Hematopoietic multipotent progenitor cell treated with erythropoietin and hydrocortisone succinate and interleukin-3 and kit ligand, for 4 days (in vitro differentiated cells): ENCODE measurements at places on chromosomes 2 and 18.
A peak's percentile ranks its signal among the peaks of the same experiment; 100 is the strongest.

- no peak for DNase-seq
Measured at GRCh38 chr18:78912336-78912735, 67.3 kb upstream of the SALL3 start.

DNA sequence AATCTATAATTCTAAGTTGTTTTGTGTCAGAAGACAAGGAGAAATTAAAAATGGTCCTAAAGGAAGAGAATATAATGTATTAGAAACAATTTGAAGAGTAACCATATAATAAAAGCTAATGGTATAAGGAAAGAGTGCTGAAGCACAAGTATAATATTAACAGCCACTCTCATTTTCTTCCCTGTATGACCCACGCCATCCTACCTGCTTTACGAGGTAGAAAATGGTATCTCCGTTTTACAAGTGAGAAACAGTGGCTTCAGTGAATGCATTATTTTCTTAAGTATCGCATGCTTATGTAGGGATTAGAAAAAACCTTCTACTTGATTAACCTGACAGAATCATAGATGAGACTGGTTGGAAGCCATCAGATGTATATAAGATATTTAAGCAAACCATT, 266.2 kb downstream of the CCDC102B start:
- no peak for DNase-seq

- peak; percentile 82 for DNase-seq
Measured at GRCh38 chr18:12307701-12308385, at the start of gene TUBB6. TUBB6 (plus strand) TSS chr18:12308241; CDS start chr18:12308293, 52 bp downstream.

- peak; percentile 66 for DNase-seq
Measured at GRCh38 chr2:3535794-3536681, 16.7 kb upstream of the ADI1 start.

DNA sequence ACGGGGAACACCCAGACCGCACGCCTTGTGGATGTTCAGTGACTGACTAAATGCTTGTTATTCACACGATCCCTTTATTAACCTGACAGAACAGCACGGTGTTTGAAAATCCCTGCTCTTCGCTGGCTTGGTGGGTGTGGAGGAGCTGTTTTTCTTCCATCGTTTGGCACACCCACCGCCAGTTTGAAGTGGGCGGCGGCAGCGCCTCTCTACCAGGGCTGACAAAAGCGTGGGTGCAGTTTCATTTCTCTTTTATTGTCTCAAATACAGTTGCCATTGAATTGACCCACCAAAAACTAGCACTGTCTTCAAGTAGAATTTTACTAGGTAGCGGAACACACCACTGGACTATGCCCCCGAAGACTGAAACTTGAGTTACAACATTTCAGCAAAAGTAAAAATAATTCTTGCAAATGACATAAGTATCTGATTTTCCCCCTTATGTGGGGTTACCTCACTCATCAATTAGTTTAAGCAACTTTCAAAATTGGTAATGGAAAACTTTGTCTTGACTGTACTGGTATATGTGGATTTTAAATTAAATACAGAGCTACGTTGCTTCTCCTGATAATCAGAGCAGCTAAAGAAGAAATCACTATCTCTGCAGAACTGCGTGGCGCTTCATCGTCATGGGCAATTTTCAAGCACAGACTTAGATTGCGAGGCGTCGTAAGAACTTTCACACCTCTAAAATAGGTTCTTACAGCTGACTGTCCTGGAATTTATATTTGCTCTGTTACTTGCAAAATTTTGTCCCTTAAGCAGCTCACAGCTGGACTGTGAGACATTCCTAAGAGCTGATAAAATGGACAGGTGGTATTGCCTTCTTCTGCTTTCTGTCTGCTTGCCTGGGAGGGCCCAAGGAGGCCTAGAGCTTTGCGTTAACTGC, 60.9 kb downstream of the LDLRAD4 start:
- no peak for DNase-seq

GRCh38 chr2:27147935-27148334, 869 bp upstream of the TCF23 start:
- no peak for DNase-seq

GRCh38 chr2:162968306-162968705, 129.7 kb upstream of the KCNH7 start:
- DNase-seq: no peak

DNA sequence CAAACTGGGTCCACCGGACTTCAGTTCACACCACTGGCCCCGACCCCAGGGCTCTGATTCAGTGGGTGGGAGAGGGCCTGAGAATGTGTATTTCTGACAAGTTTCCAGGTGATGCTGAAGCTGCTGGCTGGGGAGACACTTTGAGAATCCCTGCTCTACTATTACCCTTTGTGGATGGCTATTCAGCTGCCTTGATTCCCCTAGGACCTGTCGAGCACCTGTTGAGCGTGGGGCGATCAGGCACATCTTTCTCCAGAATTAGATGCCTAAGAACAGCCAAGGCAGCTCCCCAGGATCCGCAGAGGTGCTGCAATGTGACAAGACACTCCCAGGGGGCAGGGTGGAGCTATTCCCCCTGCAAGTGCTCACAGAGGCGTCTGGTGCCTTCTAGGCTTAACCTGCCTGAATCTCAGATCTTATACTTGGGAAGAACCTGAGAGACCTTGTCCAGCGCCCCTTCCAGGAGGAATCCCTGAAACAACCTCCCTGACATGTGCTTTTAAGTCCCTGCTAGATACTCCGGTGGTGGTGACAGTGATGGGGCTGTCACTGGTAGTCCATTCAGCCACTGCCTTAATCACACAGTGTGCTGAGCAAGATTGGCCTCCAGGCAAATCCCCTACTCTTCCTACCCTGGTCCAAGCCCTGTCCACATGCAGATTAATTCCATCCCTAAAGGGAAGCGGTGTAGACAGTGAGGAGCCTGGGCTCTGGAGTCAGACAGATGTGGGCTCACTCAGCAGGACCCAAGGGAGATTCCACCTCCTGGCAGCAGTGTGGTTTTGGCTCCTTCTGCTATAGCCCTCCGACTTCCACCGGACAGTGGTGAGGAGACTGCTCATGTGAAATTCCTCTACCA, 43.4 kb upstream of the OTOF start:
- peak; percentile 62 for DNase-seq

- DNase-seq: no peak
Measured at GRCh38 chr18:48934723-48935432, 15.9 kb downstream of the SMAD7 start.

GRCh38 chr2:232857158-232857563, 12.9 kb upstream of the SNORC start:
- no peak for DNase-seq

DNA sequence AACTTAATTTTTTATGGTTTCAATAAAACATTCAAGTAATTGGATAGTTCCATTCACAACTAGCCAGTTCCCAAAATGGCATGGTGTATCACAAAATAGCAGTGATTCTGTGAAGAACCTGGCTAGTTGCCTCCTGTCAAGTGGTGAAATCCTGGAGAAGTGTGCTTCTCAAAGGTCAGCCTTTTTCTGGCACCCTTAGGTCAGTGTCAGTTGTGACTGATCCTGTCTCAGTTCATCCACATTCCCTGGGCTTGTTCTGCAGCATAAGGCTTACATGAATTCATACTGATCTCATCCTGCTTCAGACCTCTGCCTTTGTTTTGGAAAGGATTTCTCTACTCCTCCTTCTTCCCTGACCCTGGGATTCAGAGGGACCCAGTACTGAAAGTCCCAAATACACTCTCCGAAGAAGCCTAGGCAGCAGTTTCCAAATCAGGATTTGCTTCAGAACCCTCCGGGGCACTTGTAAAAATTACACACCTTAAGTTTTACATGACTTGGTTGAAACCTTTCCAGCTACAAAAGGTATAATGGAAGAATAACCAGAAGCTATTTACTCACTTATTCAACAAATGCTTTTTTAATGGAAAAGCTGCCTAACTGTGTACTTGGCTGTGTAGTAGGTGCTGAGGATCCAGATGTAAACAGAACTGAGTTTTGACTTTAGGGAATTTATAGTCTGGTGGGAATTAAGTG, 11.0 kb downstream of the MAP3K20 start:
- no peak for DNase-seq

- no peak for DNase-seq
Measured at GRCh38 chr2:216588861-216589710, 44.1 kb upstream of the IGFBP2 start.

DNA sequence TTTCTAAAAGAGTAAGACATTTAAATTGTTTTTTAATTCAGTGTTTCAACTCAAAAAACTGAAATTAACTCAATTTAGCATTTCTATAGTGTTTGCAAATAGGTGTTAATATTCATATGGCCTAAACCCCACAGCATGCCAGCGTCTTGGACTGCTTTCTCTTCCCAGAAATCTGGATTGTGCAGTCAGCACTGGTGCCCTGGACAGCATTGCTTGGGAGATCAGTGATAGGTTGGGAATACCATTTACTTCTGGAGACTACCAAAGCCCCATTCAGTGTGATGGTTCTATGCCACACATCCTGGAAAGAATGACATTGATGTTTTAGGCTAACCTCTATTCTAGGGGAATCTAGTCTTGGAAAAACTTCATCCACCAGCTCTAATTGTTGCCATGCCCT, 455.0 kb upstream of the KLHL29 start:
- DNase-seq: no peak

- DNase-seq: no peak
Measured at GRCh38 chr2:101989740-101990460, 1.9 kb upstream of the IL1R2 start.

GRCh38 chr18:2337552-2338141, 233.7 kb downstream of the METTL4 start:
- peak; percentile 52 for DNase-seq

DNA sequence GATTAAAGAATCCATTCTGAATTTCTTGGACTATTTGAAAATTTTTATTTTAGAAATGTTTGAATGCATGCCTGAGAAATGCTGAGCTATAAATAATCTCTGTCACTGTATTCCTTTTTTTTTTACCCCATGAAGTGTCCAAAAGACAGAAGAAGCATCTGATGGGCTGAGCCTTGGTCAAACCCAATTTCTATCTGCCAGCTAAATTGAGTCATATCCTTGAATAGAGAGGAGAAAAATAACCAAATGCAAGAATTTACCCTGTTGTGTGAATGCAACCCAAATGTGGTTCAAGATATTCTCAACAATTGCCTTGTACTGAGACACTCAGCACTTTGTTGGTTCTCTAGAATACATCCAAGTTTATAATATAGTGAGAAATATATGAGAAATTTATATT, 223.5 kb downstream of the UBE2E3 start:
- DNase-seq: no peak

DNA sequence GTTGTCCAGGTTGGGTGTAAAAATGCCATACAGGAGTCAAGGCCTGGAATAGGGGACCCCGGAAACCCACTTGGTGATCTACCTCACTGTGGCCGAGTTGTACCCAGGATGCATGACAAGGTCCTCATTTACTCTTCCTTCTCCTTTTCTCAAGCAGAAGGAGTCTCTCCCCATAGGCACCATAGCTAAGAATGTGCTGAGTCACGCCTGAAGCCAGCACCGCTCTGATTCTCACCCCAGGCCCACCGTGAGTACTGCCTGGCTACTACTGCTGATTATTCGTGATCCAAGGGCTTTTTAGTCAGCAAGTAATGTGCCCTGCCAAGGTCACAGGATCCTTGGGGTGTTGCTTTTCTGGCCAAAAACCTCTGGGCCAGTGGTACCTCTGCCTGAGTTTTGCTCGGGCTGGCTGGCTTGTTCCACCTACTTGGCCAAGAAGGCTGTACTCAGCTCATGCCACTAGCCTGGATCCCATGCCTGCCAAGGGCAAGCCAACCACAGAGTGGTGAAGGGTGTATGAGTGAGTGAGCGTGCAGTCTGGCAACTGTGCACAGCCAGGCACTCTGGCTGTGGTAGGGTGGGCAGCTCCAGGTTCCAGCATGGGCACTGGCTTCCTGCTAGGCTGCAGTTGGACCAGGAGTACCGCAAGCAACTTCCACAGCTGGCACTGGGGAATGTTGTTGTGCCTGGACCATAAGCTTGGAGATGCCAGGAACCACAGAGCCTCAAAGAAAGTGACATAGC, 650.1 kb upstream of the VRK2 start:
- DNase-seq: peak; percentile 74

DNA sequence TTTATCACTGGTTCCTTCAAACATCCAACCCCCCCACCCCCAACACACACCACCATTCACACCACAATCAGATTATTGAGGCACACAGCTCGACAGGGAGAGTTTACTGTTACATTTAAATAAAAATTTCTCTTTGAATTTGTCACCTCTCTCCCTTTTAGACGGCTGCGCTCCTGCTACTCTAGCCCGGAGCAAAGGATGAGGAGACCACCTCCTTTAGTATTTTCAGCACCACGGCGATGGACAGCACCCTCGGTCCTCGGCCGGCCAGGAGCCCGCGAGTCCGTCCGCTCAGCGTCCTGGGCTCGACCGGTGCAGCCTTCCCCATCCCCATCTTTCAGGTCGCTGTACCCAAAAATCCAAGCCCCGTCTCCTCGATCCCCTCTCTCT, 892 bp downstream of the CELF4 start:
- peak; percentile 75 for DNase-seq

- no peak for DNase-seq
Measured at GRCh38 chr2:37645362-37645761, 26.1 kb downstream of the CDC42EP3 start.

DNA sequence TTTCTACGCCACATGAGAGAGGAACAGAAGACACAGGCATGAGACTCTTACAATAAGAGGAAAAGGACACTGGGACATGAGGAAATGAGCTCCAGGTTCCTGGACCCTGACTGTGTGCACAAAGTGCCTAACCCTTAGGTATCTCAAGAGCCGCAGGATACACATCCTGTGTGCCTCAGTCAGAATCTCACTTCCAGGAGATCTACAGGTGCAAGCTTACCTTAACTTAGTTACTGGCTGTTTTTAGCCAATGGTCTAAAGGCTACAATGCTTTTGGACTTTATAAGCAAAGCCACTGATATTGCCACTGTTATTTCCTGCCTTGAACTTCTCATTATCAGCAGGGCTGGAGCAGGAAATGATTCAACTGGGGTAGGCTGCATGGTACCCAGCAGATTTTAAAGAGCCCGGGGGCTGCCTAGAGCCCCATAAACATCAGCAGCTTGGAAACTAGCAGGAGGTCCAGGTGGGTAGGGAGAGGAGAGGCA, 254.4 kb downstream of the ZNF521 start:
- DNase-seq: peak; percentile 64

DNA sequence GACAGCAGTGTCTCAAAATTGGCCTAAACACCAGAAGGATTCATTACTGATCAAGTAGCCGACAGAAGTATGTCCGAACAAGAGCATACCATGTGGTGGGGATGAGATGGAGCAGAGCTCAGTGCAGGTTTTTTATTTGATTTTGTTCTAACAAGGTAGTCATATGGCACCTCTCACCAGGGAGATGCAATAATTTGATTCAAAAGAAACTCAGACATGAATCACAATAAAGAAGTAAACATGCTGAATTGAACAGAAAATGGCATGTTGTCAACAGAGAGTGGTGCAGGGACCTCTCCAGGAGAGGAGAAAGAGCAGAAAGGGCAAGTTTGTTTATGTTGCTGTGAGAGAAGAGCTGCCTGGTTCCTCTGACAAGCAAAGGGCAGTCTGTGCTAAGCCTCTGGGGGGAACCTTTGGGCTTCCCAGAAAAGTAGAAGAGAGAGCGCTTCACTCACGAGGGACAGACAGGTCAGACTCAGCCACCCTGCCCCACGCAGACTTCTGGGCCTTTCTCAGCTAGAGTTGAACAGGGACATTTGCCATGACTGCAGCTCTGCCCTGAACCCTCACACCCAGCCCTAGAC, 351.3 kb upstream of the RAB12 start:
- no peak for DNase-seq

- peak; percentile 88 for DNase-seq
Measured at GRCh38 chr2:96509114-96509846, 4.1 kb upstream of the NEURL3 start.

- peak; percentile 46 for DNase-seq
Measured at GRCh38 chr2:46615986-46616485, 136.7 kb downstream of the TMEM247 start.

- peak; percentile 74 for DNase-seq
Measured at GRCh38 chr2:119106301-119106897, 52.2 kb downstream of the C1QL2 start.
